EH (cell line): ENCODE measurements at places on chromosomes 2 and 18.

DNA sequence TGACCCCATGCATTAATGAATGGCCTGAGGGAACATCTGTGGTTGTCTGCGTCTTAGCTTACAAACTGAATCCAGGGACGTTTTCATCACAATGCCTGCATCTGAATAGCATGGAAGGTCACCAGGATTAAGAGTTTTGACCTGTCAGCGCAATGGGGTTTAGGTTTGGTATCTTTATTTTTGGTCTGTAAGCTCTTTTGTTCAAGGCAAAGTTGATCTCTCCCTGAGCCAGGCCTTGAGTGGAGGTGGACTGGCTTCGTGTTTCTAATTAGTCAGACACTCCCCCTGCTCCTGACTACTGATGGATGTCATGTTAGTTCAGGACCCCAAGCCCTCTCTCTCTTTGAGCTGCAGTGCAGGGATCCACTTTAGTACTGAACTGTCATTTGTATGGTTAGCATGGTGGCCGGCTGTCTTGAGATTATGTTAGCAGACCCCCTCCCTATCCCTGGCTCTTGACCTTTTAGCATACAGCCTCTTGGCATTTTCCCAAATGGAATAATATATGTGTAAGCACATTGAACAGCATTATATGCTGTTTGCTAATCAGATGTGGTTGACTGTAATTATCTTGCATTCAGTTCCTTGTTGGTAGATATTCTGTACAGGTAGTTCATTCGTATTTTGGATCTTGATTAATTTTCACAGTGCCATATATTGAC lies 59.2 kb downstream of the LYPD6 start:
- DNase-seq: no peak

DNA sequence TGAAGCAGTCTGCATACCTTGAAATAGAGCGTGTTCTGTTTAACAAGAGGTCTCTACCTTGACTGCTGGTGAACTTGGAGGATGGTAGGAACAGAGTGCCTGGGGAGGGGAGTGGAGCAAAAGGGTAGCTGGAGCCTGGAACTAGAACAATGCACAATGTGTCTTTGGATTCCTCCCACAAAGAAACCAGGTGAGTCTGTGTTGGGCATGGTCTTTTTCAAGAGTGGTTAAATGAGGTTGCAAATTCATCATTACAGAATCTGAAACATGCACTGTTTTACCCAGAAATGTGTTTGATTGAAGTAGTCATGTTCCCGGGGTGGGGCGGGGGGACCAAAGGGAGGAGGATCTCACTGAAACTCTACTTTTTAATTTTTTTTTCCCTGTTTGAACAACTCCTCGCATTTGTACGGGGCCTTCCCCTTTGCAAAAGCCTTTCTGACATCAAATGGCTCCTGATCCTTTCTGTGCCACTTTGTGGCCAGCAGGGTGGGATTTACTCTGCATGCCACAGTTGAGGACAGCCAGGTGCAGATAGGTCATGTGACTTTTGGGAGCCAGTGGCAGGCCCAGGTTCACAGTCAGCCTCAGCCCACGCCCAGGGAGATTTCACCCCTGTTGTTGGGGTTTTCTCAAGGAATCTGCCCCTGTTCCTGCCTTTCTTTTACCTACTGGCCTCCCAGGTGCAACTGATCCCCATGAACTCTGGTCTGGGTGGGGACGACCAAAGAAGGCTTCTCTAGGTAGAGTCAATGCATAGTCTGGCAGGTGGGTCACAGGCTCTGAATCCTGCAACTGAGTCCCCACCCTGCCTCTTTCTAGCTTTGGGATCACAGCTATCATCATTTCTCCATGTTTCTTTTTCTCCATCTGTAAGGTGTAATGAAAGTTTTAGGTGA lies 28.2 kb downstream of the MYCN start:
- DNase-seq: no peak

DNA sequence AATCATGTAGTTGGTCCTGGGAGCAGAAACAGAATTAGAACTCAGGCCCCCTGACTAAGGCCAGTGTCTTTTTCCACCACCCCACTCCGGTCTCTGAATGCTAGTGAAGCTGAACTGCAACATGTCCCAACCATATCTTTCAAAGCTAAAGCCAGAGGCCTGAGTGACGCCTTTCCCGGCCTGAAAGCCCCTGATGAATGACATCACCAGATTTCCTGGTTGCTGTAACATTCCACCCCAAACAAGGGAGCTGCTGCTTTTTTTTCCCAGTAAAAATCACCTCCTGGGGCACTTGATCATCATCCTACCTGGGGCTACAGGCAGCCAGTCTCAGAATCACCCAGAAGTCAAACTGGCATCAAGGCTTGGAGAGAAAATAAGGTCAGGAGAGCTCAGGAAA lies 162.7 kb downstream of the ARL4C start:
- no peak for DNase-seq

DNA sequence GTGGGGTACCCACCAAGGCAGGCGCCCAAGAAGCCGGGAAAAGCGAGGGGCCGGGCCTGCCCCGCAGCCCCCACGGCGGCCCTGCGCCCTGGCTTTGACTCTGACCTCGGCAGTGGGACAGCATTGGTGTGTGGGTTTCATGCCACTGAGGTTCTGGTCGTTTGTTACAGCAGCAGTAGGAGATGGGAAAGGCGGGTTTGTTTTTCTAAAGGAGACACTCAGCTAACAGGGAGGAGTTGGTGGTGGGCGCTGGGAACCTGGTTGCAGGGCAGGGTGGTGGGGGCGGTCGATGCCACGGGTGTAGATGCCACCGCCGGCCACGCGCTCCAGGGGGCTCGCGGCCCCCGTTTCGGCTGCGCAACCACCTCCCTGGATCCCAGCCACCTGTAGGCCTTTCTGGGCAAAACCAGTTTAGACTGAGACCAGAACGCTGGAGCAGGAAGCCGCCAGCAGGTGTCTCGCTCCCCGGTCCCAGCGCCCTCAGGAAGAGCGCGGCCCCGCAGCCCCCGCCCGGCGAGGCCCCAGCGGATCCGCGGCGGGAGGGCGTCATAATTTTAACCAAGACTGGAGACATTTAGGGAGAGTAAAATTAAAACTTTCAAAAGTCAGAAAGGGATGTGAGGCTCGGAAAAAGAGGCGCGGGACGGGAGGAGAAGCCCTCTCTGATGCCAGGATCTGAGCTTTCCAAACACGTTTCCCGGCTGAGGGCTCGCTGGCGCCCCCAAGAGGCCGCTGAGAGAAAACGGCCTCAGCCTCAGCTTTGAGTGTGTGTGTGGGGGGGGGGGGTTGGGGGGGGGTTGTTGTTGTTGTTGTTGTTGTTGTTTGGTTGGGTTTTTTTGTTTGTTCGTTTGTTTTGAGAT lies 17.4 kb downstream of the CIDEA start:
- peak; percentile 81 for DNase-seq

DNA sequence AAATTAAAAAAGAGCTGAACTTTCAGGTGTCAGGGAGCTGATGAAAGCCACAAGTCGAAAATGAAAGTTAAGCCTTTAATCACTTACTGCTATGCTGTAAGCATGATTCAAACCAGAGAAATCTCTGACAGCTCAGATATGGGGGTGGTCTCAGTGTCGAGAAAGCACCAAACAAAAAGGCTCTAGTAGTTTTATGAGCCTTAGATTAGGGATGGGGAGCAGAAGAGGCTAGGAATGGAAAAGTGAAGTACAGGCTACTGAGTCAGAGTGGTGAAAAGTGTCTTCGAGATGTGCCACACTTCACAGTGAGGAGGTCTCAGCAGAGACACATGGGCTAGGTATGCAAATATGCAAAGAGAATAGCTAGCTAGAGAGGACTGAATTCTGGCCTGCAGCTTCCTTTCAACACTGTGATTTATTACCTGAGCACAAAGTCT lies 482.2 kb downstream of the SPAG16 start:
- peak; percentile 41 for DNase-seq

- DNase-seq: no peak
Observed at GRCh38 chr2:180115675-180116074, 108.6 kb upstream of the CWC22 start.

DNA sequence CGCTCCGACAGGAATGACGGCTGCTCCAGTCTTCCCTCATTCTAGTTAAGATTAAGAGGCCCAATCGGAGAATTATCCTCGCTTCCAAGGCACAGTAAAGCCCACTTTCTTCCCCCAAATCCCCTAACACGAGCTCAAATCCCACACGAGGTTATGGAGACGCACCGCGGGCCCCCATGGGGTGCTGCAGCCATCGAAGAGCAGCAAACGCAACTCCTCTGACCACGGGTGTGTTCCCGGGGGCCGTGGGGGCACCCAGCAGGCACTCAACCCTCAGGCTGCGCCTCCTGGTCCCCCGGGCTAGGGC lies 446 bp downstream of the COPS9 start:
- no peak for DNase-seq

DNA sequence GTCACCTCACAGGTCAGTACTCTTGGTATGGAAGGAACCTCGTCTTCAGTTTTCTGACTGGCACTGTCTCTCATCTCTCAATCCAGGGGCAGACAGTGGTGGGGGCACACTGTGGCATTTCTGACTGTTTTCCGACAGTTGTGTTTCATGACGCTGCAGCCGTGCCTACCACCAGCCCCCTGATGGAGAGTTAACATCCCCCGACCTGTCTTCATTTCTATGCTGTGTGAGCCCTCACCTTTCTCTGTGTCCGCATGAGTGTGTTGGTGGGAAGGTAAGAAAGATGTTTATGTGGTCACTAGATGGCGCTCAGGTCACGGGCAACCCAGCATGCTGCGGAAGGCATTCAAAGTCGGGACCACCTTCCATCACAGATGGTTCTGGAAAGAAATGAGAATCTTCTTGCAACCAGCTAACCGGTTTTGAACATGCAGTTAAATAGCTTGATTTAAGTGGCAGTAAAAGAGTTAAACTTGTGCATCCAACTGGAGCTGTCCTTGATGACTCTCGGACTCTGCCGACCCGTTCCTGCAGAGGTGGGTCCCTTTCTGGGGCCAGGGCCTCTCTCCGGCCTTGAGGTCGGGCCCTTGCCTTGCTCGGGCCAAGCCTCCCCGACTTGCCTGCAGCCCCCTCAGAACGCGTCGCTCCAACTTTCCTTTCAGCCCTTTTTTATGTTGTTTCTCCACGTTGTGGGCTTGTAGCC lies 92.4 kb downstream of the DYSF start:
- DNase-seq: peak; percentile 68

DNA sequence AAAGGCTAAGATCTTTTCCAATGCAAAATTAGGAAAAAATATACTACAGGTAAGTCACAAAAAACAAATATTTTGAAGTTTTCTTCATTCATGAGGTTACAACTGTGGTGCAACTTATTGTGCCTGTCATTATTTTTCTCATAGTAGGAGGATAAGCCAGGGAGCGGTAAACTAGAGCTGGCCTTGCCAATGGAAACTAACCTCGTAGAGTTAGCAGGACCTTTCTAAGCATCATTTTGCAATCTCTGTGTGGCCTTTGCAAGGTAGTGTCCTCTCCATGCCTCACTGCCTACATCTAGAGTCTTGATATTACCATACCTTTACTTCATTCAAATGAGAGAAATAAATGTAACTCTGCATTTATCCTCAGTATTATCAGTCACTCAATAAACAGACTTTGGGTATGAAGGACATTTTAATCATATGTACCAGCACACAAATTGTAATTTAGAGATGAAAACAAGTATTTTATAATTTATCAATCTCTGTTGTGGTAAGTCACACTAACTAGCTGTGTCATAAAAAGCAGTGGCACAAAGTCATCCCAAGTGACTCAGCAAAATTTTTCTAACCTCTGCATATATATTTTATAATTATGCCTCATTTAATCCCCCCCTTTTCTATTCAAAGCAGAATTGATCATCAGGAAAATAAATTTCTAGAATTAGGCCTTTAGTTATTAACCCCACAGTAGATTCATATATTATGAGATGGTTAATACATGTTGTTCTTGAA lies 47.0 kb downstream of the LANCL1 start:
- DNase-seq: no peak

DNA sequence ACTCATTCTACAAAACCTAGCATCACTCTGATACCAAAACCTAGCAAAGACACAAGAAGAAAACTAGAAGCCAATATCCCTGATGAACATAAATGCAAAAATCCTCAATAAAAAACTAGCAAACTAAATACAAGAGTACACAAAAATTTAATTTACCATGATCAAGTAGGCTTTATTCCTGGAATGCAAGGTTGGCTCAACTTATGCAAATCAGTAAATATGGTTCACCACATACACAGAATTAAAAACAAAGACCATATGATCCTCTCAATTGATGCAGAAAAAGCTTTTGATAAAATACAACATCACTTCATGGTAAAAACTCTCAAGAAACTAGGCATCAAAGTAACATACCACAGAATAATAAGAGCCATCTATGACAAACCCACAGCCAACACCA lies 188.3 kb downstream of the ETAA1 start:
- no peak for DNase-seq

DNA sequence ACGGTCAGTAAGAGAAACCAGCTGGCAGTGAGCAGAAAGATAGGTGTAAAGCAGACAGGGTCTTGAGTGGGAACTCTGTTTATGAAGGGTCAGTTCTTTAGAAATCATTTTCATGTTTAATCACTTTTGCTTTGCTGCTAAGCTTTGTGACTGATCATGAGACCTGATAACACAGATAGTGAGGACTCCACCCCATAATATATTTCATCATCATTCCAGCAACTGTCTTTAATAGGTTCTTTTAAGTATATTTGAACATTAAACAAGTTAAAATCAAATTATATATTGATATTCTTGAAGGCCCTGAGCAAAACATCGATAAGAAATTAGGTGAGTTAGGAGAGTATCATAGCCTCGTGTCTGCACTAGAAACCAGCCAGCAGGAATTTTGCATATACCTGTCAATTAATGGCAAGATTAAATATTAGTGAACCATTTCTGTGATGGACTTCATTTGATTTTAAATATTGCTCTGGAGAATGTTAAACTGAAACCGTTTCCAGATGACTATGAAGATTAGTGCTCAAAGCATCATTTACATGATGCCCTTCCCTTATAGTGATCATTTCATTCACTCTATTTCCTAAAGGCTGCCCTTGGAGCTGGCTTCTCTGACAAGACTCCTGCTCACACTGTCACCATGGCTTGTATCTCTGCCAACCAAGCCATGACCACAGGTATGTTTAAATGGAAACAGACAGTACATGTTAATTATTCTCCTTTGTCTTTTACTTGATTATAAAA lies 31.9 kb downstream of the HADHB start:
- no peak for DNase-seq

GRCh38 chr2:222427646-222428301 lies 3.4 kb downstream of the SGPP2 start:
- no peak for DNase-seq

DNA sequence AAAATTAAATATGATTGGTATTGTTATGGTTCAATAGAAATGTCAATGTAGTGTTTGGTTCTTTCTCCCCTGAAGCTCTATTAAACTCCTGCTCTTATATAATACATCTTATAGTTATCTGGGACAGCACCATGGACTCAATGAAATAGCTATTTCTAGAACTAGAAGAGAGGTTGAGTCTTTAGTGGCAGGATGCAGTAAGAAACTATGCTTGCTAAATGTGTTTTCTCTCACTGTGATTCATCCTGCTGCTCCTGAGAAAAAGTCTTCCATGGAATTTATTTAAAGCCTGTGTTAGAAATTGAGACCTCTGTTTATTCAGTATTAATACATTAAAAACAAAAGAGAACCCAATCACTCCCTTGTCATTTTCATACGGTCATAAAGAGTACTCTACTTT lies 61.5 kb downstream of the G6PC2 start:
- DNase-seq: peak; percentile 13
